Stimulated activated CD4-positive, alpha-beta T cell treated with anti-CD3 and anti-CD28 coated beads, Interleukin-1b, Interleukin-23, amount 100 ng/mL, for 1 hour (primary cell): ENCODE measurements at places on chromosomes 7 and 10.

GRCh38 chr10:44974628-44975430 is 3.8 kb downstream of the DEPP1 start:
- DNase-seq: peak; percentile 46

GRCh38 chr7:46681865-46682503 is 760.9 kb upstream of the IGFBP3 start:
- no peak for DNase-seq

DNA sequence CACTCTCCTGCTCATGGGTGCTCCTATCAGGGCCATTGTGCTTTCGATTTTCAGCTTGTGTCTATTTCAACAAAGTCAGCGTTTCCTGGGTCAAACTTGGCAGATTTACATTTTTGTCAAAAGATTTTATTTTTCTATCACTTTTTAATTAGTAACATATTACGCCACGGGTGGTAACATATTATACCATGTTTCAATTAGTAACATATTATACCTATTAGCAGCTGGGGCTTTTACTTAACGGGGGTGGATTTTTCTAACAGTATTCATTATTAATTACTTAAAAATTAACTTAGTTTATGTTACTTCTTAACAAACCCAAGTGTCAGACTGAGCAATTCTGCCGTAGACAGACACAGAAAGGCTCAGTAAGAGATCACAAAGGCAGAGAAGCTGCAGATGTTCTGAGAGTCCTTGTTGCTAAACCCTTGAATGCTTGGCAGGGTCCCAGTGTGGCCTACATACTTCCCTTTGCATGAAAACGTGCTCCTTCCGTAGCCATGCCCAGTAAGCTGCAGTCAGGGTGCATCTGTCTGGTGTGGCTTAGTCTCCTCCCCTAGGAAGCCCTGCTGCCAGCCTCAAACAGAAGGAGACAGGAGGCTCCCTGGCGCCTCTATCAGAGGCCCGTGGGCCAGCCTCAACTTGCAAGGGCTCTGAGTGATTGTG is 263.1 kb upstream of the CXCL12 start:
- DNase-seq: no peak

DNA sequence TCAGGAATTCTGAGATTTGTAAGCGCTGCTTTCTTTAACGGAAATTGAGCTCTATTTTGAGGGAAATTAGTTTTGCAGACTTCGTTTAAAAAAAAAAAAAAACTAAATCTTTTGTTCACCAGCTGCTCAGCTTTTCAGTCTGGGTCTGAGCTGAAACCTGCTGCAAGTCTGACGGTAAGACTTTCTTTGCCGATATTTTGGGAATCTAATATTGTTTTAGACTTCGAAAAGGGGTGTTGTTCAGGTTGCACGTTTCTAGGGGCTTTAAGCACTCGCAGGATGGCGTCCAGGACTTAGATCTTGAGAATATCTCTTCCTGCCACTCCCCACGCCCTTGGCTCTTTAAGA is 1.8 kb upstream of the MEOX2 start:
- no peak for DNase-seq

GRCh38 chr10:1116696-1117280 is 60.6 kb downstream of the WDR37 start:
- no peak for DNase-seq

- no peak for DNase-seq
Observed at GRCh38 chr7:132255898-132256297, 320.4 kb downstream of the PLXNA4 start.

GRCh38 chr10:60718886-60719285 is 59.4 kb upstream of the CDK1 start:
- DNase-seq: no peak

DNA sequence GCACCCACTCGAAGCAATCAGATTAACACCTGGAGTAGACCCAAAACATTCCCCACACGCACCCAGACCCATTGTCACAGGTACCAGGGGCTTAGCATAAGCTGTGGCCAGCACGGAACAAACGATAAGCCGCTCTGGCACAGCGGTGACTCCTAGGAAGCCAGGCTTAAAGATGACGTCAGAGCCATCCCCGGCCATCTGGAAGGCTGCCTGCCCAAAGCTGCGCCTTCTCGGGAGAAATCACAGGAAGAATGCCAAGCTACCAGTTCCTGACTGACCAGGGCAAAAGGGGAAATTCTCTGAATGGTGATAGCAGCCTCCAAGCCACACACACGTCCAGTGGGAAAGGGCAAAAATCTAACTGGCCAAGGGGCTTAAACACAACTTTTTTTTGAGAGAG is 13.0 kb upstream of the WIPI2 start:
- DNase-seq: no peak

DNA sequence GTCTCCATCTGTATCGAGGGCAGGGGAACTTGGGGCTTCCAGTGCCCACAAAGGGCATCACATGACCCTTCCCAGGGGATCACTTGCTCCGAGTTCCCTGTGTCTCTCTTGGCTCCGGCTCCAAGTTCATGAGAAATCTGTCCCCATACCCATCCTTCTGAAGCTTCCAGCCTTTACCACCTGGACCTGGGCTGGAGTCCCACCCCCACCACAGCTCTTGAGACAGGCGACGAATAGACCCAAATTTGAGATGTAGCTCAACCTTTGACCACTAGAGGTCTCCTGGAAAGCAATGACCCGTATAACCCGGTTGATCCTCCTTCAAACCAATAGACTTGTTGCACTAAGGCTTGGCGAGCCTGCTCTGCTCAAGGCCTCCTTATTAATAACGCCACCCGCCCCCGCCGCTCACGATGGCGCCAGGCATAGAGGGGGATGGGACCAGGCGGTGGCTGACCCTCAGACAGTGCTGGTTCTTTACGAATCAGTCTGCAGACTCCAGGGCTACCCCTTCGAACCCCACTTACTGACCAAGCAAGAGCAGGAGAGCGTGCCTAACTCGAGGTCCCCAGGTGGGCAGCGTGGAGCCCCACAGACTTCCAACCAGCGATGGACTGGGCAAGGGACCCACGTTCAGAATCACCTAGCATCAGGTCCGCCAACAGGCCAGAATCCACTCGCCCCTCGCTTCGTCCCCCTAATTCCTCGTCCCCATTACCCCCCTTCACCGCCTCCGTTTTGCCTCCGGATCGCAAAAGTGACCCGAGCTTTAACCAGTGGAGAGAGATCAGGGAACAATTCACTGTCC is 4.4 kb upstream of the ARID5B start:
- DNase-seq: peak; percentile 19

DNA sequence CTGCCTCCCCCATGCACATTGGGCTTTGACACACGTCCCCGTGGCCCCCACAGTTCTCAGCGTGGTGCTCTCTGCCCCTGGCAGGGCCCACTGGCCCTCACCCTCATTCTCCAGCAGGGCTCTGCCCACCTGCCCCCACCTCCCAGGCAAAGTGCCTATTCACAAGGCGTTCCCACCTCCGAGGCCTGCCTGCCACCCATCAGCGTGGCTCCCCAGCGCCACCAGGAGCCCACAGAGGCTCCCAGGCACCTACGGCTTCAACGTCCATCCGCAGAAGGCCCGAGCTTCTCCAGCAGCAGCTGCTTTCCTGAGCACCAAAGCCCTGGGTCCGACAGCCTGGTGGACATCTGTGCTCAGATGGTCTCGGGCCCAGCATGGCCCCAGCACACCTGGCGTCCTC is 211.8 kb upstream of the PPP2R2D start:
- DNase-seq: no peak

DNA sequence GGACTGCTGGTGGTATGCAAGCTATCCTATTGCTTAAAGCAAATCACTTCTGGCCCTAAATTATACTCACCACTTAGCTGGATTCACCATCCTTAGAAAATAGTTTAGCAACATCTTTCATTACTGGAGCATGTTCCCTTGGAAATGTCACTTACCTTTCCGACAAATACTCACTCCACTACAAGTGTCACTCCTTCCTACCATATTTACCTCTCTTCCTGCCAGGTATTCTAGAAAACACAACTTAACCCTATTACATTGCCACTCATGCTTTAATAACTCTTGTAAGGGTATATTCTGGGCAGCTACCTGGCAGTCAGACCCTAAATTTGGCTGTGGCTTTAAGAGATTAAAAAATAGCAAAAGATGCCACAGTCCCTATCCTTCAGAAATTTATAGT is 37.5 kb upstream of the CTNNA3 start:
- DNase-seq: no peak

GRCh38 chr7:106978425-106979420 is 65.8 kb upstream of the PRKAR2B start:
- DNase-seq: no peak

GRCh38 chr7:151003572-151003971 is 12.8 kb downstream of the NOS3 start:
- no peak for DNase-seq

DNA sequence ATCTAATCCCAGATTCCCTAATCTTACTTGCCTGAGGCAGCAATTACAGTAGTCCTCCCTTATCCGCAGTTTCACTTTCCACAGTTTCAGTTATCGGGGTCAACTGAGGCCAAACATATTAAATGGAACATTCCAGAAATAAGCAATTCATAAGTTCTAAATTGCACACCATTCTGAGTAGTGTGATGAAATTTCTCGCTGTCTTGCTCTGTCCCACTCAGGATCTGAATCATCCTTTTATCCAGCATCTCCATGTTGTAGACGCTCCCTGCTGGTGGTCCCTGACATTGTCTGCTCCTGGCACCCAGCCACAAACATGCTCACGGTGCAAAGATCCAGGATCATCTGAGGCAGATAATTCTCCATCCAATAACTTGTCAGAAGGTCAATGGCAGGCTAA is 128.7 kb upstream of the CXCL12 start:
- DNase-seq: no peak

DNA sequence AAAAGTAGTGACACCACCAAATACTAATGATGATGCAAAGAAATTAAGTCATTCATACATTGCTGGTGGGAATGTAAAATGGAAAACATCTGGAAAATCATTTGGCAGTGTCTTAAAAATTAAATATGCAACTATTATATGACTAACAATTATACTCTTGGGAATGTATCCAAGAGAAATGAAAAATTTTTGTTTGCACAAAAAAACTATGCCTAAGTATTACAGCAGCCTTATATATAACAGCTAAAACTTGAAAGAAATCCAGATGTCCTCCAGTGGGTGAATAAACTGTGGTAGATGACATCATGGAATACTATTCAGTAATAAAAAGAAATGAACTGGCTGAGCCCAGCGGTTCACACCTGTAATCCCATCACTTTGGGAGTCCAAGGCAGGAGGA is 132.0 kb downstream of the NEBL start:
- no peak for DNase-seq

DNA sequence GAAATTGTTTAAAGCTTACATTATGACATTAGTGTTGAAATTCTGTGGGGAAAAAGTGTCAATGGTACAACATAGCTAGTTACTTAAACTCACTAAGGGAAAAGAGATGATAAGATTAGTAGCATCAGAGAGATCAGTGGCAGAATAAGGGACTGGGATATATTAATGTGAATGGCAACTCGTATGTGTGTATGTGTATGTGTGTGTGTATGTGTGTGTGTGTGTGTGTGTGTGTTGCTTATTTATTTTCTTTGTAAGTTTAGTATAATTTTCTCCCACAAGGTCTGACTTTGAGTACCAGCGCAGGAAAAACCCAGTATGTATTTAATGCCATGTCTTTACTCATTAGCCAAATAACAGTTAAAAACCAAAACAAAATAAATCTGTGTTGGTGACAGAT is 256.1 kb downstream of the ARHGAP21 start:
- no peak for DNase-seq

- DNase-seq: no peak
Observed at GRCh38 chr7:132116369-132116768, 459.9 kb downstream of the PLXNA4 start.

DNA sequence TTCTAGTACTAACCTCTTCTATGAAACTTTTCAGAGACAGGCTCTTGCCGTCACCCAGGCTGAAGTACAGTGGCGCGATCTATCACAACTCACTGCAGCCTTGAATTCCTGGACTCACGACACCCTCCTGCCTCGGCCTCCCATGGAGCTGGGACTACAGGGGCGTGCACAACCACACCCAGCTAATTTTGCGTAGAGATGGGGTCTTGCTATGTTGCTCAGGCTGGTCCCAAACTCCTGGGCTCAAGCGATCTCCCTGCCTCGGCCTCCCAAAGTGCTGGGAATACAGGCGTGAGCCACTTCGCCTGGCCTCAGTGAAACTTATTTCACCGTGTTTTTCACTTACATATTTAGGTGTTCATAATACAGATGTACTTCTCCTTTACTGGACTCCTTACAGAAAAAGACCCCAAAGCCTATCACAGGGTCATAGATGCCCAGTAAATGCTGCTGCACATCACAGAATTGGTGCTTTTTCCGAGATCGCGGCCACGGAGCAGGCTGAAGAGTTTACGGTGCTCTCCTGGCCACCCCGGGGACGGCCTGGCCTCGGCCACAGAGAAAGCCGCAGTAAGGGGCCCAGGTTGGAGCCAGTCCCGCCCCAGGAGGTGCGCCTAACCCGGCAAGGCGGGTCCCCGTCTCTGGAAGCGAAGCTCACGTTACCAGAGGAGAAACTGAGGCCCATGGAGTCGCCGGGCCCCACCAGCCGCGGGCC is 595 bp downstream of the TBL2 start:
- DNase-seq: no peak

GRCh38 chr7:154836021-154836448 is 166.9 kb downstream of the PAXIP1 start:
- no peak for DNase-seq

DNA sequence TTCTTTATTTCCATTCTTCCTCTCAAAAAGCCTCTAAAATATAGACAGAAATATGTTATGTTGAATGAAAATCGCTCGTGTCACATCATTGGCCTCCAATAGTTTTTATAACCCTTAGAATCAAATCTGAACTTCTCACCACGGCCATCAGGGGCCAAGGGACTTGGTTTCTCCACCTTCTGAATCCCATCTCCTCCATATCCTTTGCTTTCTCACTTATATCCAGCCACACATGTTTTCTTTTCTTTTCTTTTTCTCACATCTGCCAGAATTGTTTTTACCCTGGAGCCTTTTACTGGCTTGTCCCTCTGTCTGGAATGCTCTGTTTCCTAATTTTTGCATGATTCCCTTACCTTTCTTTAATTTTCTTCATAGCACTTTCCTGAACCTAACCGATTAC is 95.6 kb downstream of the CD36 start:
- DNase-seq: no peak

GRCh38 chr7:131087756-131088658 is 239.7 kb upstream of the MKLN1 start:
- no peak for DNase-seq

DNA sequence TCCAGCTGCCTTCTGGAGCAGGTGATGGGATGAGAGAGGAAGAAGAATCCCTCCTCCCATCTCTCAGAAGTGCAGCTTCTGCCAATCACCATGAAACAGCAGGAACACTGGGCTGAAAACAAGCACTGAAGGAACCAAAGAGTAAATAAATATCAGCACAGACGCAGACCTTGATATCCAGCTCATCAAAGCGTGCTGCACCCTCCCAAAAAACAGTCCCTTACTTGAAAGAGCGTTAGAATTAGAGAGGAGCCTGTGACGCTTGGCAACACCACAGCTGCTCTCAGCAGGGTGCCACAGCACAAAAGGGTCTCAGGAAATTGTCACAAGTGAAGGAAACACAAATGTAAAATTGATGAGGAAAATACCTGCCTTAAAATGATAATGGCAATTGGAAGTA is 39.5 kb downstream of the KLF6 start:
- DNase-seq: no peak
